ENCODE measurements at places on chromosomes 7 and 10.

GRCh38 chr10:92757066-92757710 lies 67.4 kb downstream of the HHEX start:
- DNase-seq: no peak

DNA sequence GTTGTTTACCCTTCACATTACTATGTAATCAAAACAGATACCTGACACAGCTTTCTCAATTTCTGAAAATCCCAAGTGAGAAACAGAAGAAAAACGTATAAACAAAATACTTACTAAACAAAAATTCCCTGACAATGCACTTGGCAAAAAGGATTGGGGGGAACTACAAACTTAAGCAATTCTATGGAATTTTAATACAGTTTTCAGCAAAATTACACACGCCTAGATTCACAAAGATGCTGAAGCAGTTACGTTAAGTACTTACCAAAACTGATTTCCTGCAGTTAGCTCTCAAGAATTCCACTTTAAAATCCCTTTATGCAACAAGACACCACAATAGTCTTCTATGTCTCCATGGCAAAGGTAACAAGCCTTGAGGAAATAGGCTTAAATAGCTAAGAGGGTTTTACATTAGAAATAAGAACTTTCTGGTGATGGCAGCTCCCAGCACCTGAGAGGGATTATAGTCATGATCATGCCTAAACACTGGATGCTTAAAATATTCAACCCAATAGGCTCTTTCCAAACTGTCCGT lies 10.8 kb downstream of the TOMM7 start:
- no peak for DNase-seq

DNA sequence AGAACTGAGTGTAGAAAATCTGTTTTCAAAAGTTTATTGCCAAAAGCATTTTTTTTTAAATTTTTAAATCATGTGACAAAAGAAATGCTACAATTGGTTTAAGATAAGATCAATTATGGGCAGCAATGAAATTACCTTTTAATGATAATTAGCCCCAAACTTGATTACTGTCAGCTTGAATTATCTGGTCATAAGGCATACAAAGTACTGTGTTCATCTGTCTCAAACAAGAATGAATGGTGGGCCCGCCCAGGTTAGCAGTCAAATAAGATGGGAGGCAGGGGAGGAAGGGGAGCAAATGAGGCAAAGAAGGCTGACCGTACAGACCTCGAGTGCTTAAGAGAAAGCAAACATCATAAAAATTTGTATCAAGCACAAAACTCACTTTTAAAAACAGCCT lies 68.1 kb downstream of the JAZF1 start:
- no peak for DNase-seq

- DNase-seq: no peak
These were observed 63.5 kb upstream of the BTBD16 start for GRCh38 chr10:122207596-122207995.

- no peak for DNase-seq
These were observed 102.3 kb downstream of the MKX start for GRCh38 chr10:27643301-27643700.

DNA sequence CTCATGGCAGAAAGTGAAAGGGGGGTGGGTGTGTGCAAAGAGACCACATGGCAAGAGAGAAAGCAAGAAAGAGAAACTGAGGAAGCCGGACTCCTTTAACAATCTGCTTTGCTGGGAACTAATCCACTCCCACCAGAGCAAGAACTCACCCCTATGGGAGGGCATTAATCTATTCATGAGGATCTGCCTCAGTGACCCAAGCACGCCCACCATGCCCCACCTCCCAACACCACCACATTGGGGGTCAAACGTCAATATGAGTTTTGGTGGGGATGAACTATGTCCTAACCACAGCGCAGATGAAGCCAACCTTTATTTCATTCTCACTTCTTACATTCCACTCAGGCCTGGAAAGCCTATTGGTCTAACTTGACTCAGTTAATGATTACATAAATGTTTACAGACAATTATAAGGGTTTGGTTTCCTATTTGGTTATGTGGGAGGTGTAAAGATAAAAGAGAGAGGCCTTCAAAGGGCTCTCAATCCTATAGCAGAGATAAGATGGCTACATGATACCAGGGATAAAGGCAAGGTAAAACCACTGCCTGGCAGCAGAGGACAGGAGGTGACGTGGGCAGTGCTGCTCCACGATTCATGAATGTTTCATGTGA lies 601.8 kb downstream of the PARD3 start:
- DNase-seq: no peak

DNA sequence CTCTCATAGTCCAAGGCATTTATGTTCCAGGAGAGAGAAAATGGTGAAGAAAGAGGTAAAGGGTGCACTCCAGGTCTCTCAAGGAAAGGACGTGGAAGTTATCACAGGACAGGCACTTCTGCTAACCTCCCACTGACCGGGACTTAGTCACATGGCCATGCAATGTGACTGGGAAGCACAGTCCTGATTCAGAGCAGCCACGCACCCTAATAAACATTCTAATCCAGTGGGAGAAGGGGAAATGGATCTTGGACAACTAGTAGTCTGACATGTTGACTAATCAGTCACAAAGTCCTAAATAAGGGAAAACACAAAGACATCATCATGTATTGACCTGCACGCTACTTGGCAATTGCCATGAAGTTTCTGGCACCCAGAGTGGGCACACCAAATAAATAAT lies 417.5 kb upstream of the ZMIZ1 start:
- DNase-seq: no peak

GRCh38 chr7:106019470-106019820 lies 56.4 kb downstream of the CDHR3 start:
- no peak for DNase-seq

DNA sequence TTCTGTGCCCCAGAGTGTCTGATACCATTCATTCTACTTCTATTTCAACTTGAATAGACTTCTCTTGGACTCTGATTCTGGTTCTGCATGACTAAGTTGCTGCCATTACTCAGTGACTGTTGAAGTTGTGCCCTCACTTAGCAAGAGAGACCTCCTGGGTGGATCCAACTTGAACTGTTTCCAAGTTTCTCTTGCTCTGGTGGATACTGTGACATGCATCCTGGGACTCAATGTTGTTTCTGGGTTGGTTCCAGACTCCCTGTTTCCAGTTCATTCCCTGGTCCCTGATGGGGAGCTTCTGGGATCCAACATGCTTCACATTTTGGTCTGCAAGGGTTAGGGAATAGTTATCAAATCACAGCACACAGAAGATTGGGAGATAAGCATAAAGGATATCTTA lies 26.2 kb upstream of the PRPF18 start:
- no peak for DNase-seq

Measured in NCI-H1436 treated with DMSO at 0.1 percent for 48 hours (cell line).